Spinal cord (tissue), 10 donors: ENCODE measurements at places on chromosomes 2 and 18. TPM values are rescaled to one million over a fixed set of nuclear protein-coding genes. Genes with fewer than 3 reads are reported as not detected.

Gene TM4SF20
- 0.25 TPM for polyA plus RNA-seq

Gene LYPD1
- polyA plus RNA-seq: 158 TPM

Gene TTN
- 0.98 TPM for polyA plus RNA-seq

Gene LDLRAD4
- polyA plus RNA-seq: 26.7 TPM

Gene CCDC141
- 0.89 TPM for polyA plus RNA-seq

Gene SIGLEC15
- polyA plus RNA-seq: 0.10 TPM

Gene ANKRD30BL
- polyA plus RNA-seq: 5.0 TPM

Gene SLC11A1
- 1.5 TPM for polyA plus RNA-seq

Gene KIAA2012
- 4.8 TPM for polyA plus RNA-seq

Gene MTX2
- polyA plus RNA-seq: 94.7 TPM

Gene FAM237A
- 0.36 TPM for polyA plus RNA-seq

Gene GRHL1
- polyA plus RNA-seq: 10.1 TPM

Gene STARD6
- 0.44 TPM for polyA plus RNA-seq

Gene CARF
- 11.1 TPM for polyA plus RNA-seq

Gene GALR1
- polyA plus RNA-seq: 2.5 TPM

Gene ARHGAP25
- 4.3 TPM for polyA plus RNA-seq

Gene TMEM198
- polyA plus RNA-seq: 19.0 TPM

Gene BMP10
- not detected for polyA plus RNA-seq

Gene CRACDL
- 2.7 TPM for polyA plus RNA-seq

Gene YES1
- 41.7 TPM for polyA plus RNA-seq

Gene NDUFB3
- polyA plus RNA-seq: 114 TPM

Gene CXCR1
- polyA plus RNA-seq: not detected

Gene ITPRIPL1
- 2.2 TPM for polyA plus RNA-seq

Gene FOXI3
- 0.14 TPM for polyA plus RNA-seq

Gene ONECUT2
- 2.3 TPM for polyA plus RNA-seq

Gene LHCGR
- polyA plus RNA-seq: 0.67 TPM

Gene SCN9A
- 17.6 TPM for polyA plus RNA-seq

Gene ATP9B
- 35.0 TPM for polyA plus RNA-seq

Gene QPCT
- polyA plus RNA-seq: 26.5 TPM

Gene CYP27C1
- 3.3 TPM for polyA plus RNA-seq

Gene KCNF1
- 16.5 TPM for polyA plus RNA-seq

Gene HOXD12
- polyA plus RNA-seq: not detected

Gene SCN7A
- polyA plus RNA-seq: 7.8 TPM

Gene CNGA3
- 7.5 TPM for polyA plus RNA-seq

Gene CRYGC
- 0.44 TPM for polyA plus RNA-seq

Gene SERPINB13
- not detected for polyA plus RNA-seq

Gene FN1
- 281 TPM for polyA plus RNA-seq

Gene NFATC1
- 7.8 TPM for polyA plus RNA-seq

Gene SOS1
- polyA plus RNA-seq: 36.7 TPM

Gene TACR1
- 7.8 TPM for polyA plus RNA-seq

Gene SH3RF3
- polyA plus RNA-seq: 10.4 TPM

Gene TUBB8B
- 0.65 TPM for polyA plus RNA-seq

Gene KCNG3
- 0.27 TPM for polyA plus RNA-seq

Gene SLC9A4
- polyA plus RNA-seq: 0.08 TPM

Gene MGAT5
- 50.8 TPM for polyA plus RNA-seq

Gene GPC1
- 201 TPM for polyA plus RNA-seq

Gene SLC4A3
- polyA plus RNA-seq: 56.8 TPM

Gene TGFA
- polyA plus RNA-seq: 39.6 TPM

Gene ZAP70
- 1.9 TPM for polyA plus RNA-seq

Gene IWS1
- 48.3 TPM for polyA plus RNA-seq

Gene INPP1
- polyA plus RNA-seq: 45.2 TPM

Gene KLHL30
- 0.14 TPM for polyA plus RNA-seq

Gene IRS1
- 15.7 TPM for polyA plus RNA-seq

Gene NAT8
- 1.00 TPM for polyA plus RNA-seq

Gene CTNNA2
- 75.5 TPM for polyA plus RNA-seq

Gene LCT
- 0.06 TPM for polyA plus RNA-seq
